ENCODE measurements at places on chromosomes 1 and 21.

DNA sequence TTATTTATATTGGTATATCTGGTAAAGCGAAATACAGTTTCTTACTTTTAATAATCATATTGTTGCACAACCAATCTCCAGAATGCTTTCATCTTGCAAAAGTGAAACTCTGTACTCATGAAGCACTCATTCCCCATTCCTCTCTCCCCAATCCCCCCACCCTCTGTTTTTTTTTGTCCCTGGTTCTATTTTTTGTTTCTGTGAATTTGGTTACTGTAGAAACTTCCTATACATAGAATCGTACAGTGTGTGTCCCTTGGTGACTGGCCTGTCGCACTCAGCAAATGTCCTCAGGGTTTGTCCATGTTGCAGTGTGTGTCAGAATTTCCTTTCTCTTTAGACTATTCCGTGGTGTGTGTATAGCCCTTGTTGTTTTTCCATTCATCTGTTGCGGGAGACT, 7.9 kb upstream of the NLRP3 start:
- DNase-seq = no peak

GRCh38 chr1:167419245-167419644, 99.1 kb downstream of the CD247 start:
- no peak for DNase-seq

GRCh38 chr21:35677298-35677841, 383.0 kb downstream of the SETD4 start:
- no peak for DNase-seq

DNA sequence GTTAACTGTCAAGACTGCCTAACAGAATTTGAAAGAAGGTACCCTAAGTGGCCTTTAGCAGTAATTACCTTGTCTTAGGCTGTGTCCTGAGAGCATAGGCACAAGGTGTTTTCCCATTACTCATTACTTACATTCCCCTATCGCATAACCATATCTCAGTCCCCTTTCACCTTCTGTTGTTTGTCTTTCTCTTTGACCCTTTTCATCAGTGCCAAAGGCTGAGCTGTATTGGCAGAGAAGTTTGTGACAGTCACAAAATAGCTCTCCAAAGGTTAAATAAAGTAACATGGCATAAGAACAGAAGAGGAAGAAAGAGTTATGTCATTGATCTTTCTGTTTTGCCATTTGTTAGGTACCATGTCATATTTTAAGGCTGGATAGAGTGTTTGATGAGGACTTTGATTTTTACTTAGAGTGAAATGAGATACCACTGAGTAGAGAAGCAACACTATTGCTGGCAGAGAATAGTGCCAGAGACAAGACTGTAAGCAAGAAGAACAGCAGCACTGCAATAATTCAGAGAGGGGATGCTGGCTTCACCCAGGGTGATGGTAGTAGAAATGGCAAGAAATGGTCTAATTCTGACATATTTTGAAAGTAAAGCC, 497.8 kb downstream of the TTLL7 start:
- DNase-seq = no peak

- DNase-seq = no peak
These were observed 310.8 kb downstream of the USP25 start for GRCh38 chr21:16040601-16041000.

DNA sequence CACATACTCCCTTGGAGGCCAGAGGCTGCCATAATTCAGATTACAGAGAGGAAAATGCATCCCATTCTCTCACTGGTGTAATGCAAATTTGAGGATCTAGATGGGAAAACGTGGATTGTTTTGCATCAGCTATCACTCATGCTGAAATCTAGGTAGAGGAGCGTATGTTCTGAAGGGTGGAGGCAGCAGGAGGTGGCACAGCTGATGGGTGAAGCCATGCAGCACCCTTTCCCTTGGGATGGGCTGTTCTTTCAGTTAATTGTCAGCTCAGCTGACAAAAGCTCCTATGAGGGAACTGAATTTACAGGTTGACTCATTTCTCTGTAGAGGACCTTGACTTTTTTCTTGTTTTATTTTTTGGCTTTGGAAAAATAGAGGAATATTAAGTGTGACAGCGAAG, 41.8 kb downstream of the CAMTA1 start:
- DNase-seq = no peak

DNA sequence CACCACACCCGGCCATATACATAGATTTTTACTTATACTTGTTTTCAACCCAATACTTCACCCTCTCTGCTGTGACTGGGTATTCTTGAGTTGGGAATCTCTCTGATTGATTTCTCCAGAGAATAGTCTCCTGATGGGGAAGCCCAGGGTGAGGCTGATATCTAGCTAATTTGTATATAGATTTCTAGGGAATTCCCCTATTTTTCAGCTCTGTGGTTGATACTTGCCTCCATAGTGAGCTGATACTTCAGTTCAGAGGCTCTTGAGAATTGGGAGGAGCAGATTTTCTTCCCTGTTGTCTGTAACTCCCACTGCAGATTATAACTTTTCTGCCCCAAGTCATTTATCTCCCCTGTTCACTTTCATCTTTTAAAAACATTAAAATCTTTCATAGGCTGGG, 14.5 kb upstream of the SH3BGRL3 start:
- DNase-seq = no peak

DNA sequence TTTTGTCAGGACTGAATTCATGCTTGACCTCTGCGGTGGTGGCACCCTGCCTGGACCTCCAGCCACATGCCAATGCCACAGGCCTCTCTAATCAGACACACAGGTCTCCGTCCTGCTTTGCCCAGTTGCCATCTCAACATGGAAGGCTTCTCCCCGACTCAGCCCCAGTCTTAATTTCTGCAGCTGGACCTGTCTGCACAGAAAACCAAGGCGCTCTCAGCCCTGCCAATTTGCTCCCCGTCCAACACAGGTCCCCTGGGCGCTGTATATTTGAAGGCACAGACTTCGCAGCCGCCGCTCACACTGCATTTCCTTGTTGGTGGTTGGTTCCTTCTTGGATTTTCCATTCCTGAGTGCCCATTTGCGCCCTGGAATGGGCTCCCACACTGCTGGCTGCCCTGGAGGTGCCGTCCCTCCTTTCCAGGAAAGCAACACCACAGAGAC, 28.0 kb upstream of the PLEKHG5 start:
- DNase-seq = no peak

DNA sequence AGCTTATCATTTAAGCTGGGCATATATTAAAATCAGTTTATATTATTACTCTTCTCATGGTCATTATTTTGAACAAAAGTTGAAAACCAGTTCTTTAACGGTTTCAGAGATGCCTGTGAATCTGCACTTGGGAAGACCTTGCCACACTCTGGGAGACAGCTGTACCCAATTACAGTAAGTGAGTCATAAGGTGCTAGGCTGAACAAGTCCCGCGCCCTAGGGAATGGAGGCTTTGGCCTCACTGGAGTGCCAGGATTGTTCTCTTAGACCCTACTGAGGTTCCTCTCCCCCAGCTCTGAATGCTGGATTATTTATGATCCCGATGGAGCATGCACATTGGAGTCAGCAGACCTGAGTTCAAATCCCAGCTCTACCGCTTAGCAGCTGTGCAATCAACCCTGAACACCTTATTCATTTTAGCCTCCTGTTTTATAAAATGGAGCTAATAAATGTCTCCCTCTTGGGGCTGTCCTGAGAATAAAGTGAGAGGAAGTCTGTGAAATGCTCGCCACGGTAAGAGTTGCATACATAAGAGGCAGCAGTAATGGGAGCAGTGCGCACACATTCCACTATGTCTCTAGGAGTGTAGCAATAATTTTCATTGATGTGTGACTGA, 266.2 kb downstream of the FOXD2 start:
- no peak for DNase-seq

- no peak for DNase-seq
These were observed 25.7 kb upstream of the KCNN3 start for GRCh38 chr1:154895798-154896197.

DNA sequence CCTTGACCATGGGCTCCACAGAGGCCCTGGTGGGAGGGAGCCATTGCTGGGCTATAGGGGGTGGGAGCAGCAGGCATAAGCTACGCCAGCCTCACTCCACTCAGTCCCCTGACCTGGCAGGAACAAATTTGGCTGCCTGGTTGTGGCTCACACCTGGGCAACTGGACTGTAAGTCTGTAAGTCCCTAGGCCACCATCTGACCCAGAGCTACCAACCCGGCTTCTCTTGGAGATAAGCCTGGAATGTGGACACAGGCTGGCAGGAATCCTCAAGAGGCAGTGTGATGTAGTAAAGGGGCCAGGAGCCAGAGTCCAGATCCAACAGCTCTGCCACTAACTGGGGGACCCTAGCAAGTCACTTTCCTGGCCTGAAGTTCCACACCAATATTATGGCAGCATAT, 11.4 kb downstream of the NCF2 start:
- no peak for DNase-seq

- peak; percentile 21 for DNase-seq
These were observed at the start of gene IL12RB2 for GRCh38 chr1:67307251-67308060. IL12RB2 (plus strand) TSS chr1:67307873; CDS start chr1:67320369, 12,496 bp downstream.

DNA sequence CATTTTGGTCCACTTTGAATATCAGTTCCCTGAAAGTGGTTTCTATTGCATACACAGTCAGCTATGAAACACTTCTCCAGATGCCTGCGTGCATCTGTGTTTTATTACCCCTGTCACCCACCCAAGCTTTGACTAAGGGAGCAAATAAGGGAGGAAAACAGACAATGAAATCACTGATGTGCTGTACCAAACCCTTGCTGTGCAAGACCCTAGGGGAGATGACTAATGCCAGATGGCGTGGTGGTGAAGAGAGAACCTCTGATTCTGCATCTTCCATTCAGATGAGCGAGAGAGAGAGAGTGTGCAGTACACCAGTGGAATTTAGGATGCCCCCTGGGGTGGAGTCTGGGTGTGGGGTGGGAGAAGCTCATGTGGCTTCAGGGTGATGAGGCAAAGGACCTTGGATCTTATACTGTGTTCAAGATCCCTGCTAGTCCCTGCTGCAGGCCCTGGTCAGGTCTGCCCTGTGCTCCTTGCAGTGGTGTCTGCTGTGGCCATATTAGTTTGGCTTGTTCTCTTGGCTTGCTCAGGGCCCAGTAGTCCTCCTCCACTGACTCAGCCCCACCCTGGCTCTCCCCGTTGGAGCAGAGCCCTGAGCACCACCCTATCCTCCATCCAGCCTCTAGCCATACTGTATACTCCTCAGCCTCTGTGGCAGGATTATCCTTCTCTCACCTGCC, 18.5 kb downstream of the CLCA1 start:
- no peak for DNase-seq

- DNase-seq = peak; percentile 85
These were observed 17.3 kb downstream of the NOC2L start for GRCh38 chr1:941588-942383.

GRCh38 chr21:15732290-15732995, 2.7 kb downstream of the USP25 start:
- no peak for DNase-seq

- DNase-seq = peak; percentile 51
These were observed 1.1 kb upstream of the ABCD3 start for GRCh38 chr1:94416901-94417727.

DNA sequence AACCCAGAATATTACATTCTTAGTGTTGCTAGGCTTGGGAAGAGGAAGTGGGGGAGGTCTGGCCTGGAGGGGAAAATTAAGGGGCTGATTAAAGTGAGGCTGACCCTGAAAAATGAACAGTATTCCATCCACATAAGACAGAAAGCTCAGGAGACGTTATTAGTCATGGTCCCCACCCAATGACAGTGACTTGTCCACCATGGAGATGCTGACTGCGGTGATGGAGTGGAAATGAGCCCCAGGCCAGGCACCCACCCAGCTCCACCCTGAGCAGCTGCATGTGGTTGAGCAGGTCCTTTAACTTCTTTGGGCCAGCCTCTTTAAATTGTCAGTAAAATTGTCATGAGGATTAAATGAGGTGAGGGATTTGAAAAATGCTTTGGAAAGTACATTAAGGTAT, 1.4 kb upstream of the SPRR4 start:
- no peak for DNase-seq

GRCh38 chr1:95941121-95941798, 707.2 kb downstream of the RWDD3 start:
- no peak for DNase-seq

DNA sequence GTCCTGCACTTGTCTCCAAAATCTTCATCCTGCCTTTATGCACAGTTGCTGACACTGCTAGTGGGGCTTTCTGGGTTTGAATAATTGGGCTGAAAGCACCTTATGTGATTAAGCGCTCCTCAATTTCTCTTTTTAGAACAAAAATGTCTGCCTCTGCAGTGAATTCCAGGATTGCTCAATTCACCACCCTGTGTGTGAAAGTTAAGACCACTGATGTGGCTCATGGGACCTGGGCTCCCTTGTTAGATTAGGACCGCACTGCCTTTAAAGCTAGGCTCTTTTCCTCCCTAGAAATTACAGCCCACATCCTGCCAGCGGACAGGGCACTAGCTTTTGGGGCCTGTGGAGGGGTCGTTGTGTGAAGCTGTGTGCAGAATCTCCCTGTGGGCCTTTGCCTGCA, 18.8 kb downstream of the KIAA1614 start:
- no peak for DNase-seq

GRCh38 chr21:35350965-35351364, 301.9 kb upstream of the RUNX1 start:
- DNase-seq = no peak

DNA sequence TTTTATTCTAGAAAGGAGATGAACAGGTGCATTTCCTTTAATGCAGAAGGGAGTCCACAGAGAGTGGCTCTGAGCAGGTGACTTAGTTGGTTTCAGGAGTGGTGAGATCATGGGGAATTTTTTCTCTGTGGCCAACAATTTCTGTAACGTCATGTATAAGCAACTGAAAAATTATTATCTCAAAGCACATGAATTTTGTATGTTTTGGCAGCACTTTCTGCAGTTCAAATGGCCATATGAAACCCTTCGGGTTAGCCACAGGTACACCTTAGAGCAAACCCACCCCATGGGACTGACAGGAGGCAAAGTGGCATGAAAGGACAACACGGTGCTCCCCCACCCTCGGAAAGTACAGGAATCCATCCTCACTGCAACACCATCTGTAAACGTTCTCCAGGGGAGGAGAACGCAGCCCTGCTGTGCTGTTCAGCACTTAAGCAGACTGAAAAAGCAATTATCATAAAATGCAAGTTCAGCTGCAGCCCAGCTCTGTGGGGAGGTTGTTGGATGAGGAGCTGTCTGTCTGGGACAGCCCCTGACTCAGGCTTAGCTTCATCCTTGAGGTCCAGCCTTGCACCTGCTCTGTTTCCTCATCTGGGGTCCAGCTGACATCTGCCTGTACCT, 55.8 kb upstream of the CLDN14 start:
- DNase-seq = no peak

DNA sequence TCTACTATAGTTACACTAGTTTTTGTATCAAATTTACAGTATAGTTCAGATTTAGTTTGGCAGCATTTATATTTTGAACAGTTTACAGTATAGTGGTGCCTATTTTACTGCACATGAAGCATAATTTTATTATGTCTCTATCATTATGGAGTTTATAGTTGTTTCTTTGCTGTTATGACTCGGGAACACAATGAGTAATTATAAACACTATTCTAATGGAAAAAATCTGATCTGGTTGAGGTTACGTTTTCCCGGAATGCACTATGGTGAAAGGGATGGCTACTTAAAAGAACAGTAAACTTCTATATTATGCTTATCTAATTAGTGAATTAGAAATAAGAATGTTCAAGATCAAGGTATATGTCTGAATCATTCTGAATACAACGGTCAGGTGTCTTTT, 10.6 kb downstream of the LCA5L start:
- DNase-seq = no peak

Measured in left kidney (tissue), 8 donors.